Activated T-cell treated with anti-CD3 and anti-CD28 coated beads, Interleukin-2, amount 50 U/mL, for 24 hours (primary cell): ENCODE measurements at places on chromosomes 2 and 18.
A peak's percentile ranks its signal among the peaks of the same experiment; 100 is the strongest.

DNA sequence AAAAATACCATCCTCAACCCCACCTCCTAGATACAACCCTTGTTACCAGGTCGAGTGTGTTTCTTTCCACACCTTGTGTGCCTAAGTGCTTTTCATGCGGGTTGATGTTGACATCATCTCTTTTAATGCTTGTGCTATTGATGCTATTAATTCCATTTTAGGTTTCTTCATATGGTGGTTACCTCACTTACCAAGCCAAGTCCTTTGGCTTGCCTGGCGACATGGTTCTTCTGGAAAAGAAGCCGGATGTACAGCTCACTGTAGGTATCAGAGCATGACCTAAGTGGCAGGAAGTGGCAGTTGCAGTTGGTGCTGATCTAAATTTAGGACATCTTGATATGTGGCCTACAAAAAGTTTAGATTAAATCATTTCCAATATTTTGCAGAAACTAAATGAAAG lies 149.9 kb upstream of the TTC39C start:
- DNase-seq, result no peak

GRCh38 chr2:239756790-239757760 lies 268.1 kb downstream of the NDUFA10 start:
- DNase-seq, result no peak

- DNase-seq, result no peak
Observed at GRCh38 chr18:64444819-64445218, 295.9 kb upstream of the LINC00305 start.

DNA sequence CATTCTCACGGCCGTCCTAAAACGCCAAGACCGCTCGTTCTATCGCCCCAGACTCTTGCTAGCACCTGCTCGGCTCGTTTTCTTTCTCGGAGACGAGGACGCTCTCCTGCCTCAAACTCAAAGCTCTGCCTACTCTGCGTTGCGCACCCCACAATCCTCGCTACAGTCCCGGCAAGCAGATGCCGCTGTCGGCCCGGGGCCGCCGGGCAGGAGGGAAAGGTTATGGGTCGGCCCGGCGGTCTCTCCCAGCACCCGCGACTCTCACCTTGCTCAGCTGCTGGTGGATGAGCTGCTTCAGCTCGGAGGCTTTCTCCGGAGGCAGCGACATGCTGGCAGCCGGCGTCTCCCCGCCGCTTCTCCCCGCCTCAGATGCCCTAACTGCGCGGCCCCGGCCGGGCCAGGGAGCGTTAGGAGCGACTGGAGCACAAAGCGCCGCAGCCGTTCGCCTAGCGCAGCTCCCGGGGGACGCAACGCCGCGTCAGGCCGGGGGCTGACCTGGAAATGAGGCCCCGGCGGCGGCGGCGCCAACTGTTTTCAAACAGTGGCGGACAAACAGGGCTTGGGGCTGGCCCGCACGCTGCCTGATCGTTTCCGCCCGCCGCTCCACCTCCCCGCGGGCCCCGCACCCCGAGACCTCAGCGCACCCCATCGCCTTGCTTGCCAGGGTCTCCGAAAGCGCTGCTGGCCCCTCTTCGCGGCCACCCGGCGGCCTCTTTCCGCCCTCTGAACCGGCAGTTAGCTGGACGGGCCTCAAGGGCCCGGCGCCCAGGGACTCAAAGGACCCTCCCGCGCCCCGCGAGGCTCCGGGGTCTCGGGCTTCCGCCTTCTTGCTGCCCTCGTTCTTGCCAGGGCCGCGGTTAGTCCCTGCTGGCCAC lies at the start of the genes CEP76 and PSMG2:
CEP76 (minus strand) TSS at position 503 of the 875 bp plus-strand sequence; CDS start at position 328, 175 bp downstream.
PSMG2 (plus strand) TSS at position 822 of the 875 bp plus-strand sequence. CDS start 66 bp downstream, outside the sequence.
- peak; percentile 92 for DNase-seq

GRCh38 chr18:66210875-66211274 lies 393.0 kb downstream of the CDH19 start:
- no peak for DNase-seq

DNA sequence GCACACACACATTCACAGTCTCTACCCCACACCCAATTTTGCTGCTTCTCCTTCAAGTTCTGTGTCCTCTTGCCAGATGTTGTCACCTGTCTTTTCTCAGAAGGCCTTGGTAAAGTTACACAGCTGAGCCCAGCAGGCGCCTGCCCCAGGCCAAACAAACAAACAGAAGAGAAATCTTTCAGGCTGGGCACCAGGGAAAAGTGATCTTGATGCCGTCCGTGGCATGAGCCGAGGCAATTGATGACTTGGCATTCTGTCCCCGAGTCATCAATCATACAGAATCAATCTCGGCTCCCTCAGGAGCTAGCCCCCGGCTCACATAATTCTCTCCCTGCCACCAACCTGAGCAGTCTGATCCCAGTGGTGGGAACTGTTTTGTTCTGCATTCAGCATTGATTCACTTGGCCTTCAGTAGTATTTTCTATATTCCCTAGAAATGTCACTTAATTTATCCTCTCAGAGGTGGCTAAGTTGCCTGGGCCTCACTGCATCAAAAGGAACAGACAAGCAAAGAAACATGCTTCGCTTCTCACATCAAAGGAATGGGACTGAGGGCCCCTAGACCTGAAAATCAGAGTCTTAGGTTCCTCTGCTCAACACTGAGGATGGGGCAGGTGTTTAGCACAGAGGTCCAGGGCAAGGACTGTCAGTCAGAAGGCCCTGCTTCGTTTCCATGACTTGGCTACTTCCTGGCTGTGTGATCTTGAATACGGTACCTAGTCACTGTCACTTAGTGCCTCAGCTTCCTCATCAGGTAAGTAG lies 278.8 kb upstream of the CELF4 start:
- DNase-seq, result no peak

GRCh38 chr18:7779211-7779610 lies 212.1 kb downstream of the PTPRM start:
- DNase-seq, result no peak

GRCh38 chr2:60479226-60480088 lies 74.0 kb downstream of the BCL11A start:
- no peak for DNase-seq

DNA sequence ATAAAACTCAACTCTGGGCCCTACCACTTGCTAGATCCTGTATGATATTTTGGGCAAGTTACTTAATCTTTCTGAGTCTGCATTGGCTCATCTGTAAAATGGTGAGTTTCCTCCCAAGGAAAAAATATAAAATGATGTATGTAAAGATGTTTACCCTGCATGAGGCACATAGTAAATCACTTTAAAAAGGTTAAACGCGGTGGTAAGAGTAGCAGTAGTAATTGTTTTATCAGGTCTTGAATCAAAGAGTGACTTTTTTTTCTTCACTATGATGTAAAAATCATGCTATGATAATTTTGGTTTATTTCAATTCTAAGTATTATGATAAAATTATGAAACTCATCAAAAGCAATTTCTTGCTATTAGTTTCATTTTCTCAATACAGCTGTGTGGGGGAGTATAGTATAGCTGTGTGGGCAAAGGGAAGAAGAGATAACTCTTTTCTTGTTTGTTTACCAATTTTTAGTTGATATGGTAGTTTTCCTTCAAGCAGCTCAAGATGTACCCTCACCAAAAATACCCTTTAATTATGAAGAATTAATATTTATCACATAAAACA lies 10.7 kb downstream of the ARHGAP15 start:
- DNase-seq, result no peak

DNA sequence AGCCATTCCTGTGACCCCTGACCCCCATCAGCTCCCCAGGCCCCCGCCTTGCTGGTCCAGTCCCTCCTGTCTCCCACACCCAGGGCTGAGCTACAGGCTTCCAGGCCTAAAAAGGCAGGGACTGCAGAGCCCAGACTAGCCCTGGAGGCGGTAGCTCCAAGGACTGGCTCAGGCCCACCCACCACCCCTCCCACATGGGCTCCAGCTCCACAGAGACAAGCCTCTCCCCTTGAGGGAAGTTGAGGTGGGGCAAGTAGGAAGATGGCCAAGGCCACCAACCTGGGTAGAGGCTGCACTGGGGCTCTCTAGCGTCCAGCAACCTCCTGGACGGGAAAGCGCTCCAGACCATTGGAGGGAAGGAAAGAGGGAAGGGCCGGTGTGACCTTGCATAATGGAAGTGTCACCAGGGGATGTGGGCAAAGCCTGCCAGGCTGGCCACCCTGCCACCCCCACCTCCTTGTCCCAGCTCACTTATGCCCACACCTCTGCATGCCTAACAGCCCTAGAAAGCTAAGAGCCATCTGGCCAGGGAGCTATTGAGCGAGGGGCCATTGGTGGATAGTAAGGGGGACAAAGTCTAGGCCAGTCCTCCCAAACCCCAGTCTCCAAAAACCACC lies 63.1 kb downstream of the TNS1 start:
- DNase-seq, result no peak

DNA sequence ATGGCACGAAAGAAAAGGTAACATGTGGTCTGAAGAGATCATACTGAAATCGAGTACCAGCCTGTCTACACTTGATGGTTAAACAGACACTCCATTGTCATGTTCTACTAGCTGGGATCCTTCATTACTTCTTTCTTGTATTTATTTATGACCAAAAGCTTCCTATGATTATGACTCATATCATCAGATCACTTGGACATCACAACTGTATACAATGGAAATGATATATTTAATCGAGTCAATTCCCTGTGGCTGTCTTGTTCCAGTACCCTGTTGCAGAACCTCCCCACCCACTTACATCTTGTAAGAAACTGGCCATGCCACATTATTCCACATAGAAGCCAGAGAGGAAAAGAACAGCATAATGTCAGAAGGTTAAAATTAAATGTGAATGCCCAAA lies 358.9 kb downstream of the ZEB2 start:
- DNase-seq, result no peak

DNA sequence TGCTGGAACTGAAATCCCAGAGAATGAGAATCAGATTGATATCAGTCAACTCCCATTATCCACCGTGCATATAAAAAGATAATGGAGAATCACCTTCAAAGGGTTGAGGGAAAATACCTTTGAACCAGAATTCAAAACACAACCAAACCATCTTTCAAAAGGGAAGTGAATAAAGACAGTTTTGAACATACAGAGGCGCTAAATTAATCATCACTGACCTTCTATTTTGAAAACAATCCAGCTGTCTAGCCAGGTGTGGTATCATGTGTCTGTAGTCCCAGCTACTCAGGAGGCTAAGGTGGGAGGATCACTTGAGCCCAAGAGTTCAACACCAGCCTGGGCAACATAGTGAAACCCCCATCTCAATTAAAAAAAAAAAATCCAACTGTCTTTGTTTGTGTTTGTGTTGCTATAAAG lies 63.6 kb downstream of the TRABD2A start:
- no peak for DNase-seq

DNA sequence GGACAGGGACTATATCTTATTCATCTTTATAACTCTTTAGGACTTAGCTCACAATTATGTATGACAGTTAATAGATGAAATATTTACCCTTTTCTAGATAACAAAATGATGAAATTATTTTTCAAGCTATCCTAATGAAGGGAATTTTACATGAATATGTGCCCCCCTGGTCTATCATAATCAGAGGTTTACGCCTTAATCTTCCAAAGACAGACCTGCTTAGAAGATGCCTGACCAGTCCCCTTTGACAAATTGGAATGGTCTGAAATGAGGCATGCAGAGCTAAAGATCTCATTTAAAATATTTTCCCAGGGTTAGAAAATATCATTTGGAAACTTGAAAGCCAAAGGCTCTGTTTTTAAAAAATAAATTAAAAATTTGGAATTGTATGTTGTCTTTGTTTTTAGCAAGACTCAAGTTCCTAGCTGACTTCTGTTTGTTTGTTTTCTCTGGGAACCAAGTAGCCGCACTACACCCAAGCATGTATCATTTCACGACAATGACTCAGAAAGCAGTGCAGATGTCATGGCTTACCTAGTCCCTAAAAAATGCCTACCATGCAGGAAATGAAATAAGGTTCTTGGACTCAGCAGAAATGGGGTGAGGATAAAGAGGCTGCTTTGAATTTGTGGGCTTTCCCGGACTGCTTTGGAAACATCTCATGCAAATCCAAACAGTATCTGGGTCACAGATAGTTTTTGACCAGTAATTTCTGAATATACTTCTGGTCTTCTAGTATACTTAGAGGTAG lies 162.1 kb downstream of the ZEB2 start:
- no peak for DNase-seq

- DNase-seq, result no peak
Observed at GRCh38 chr18:7414459-7414858, 152.7 kb upstream of the PTPRM start.

DNA sequence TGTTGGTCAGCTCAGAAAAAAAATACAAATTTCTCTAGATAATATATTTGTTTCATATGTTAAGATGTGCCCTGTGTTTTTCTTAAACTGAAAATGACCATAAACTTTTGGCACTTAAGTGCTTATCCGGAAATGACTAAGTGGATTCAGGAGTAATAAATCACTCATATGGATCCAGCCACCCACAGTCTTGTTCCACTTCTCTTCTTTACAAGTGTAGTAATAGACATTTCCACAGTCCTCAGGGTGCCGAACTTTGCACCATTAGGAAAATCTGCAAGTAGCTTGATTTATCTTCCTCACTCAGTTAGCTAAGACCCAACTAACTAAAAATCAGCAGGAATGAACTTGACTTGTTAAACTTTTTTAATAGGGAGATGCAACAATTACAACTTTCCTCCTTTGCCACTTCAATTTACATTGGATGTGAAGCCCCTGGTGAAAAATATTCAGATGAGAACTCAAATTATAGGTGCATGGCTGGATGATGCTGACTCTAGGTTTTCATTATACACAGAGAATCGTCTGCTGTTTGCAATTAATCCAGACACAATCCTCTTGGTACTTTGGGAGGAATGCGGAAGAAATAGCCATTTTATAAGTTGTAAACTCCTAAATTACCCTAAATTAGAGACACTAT lies 322.5 kb downstream of the ARHGAP15 start:
- no peak for DNase-seq

DNA sequence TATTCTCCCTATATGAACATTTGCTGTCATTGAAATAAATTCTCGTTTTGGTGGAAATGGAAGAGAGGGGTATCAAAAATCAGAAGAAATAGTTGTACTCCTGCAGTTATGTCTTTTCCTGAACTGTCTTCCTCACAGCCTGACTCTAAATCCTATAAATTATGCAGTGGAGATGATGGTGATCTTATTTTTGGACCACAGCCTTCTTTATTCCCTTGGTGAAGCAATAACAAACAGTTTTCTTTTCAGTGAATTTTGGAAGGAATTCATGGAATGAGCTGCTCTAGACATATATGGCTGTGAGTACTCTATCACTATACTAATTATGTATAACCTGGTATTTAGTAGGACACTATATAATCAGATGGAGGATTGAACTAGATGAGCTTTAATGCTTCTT lies 1.7 kb upstream of the SLC25A12 start:
- DNase-seq, result no peak

DNA sequence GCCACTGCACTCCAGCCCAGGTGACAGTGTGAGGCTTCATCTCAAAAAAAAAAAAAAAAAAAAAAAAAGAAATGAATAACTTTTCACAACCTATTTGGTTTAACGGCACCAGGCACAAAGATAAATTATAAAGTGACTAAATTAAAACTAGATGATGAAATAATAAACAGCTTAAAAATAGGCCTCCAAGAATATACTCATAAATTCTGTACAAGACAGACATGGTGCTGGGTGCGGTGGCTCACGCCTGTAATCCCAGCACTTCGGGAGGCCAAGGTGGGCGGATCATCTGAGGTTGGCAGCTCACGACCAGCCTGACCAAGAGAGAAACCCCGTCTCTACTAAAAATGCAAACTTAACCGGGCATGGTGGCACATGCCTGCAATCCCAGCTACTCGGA lies 19.7 kb downstream of the USP34 start:
- DNase-seq, result no peak

- no peak for DNase-seq
Observed at GRCh38 chr2:5007596-5007995, 684.6 kb upstream of the SOX11 start.
